Fibroblast of the aortic adventitia (primary cell): ENCODE measurements at places on chromosomes 16 and 17.

- DNase-seq: no peak
Observed at GRCh38 chr17:542943-543342, 171.7 kb downstream of the VPS53 start.

- no peak for DNase-seq
Observed at GRCh38 chr17:32323046-32323445, 18.9 kb downstream of the C17orf75 start.

DNA sequence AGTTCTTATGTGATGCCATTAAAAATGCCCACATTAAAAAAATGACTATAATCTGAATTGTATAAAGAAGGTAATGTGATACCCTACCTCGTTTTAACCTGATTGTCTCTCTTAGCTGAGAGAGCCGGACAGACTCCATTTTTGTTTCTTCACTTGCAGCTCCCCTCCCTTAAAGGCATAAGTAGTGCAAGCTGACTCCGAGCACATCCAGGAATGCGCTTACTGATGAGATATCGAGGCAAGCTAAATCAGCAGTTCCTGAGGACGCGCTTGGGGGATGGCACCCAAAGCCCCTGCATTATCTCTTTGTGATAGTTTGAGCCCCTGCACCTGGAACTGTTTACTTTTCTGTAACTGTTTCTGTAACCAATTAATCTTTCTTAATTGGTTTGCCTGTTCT lies 6.3 kb downstream of the KRT24 start:
- DNase-seq: no peak

GRCh38 chr17:73311428-73311780 lies 397 bp downstream of the CDC42EP4 start:
- DNase-seq: no peak

DNA sequence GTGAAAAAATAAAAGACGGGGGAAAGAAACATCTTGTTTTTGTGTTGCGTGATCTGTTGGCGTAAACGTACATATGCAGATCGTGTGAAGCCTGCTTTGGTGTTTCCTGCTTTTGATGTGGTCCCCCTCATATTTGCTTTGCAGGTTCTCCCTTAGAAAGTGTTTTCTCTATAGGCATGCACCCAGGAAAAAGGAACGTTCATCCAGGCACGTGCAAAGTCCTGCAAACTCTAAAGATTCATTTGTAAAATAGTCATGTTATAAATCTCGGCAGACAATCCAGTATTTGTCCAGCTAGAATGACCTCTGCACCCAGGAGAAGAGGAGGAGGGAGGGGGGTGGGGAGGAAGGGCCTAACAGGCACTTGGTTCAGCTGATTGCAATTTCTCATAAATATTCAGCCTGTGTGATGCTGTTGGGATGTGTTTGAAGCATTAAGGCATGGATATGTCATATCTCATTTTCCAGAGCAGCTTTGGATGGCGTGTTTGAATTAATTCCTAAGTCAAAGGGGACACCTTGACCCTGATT lies 40.3 kb upstream of the DDX52 start:
- no peak for DNase-seq

GRCh38 chr16:31149894-31150890 lies at the start of gene PRSS36:
PRSS36 (minus strand) TSS chr16:31150066; CDS start chr16:31150035, 31 bp downstream.
- no peak for DNase-seq

DNA sequence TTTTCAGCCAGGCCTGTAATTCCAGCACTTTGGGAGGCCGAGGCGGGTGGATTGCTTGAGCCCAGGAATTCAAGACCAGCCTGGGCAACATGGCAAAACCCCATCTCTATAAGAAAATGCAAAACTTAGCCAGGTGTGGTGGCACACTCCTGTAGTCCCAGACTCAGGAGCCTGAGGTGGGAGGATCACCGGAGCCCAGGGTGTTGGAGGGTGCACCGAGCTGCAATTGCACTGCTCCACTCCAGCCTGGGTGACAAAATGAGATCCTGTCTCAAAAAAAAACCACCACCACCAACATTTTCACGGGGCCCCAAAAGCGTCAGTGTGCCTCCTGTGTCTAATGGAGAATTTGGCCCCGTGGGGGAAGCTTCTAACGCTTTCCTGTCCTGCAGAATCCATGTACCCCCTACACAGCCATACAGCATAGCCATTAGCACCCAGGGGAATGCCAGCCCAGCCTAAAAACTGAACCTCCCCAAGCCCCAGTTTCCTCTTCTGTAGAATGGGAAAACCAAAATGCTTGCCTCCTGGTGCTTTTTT lies 22.2 kb upstream of the MAP3K14 start:
- no peak for DNase-seq
